ENCODE measurements at places on chromosomes 5 and 9. TPM values are rescaled to one million over a fixed set of nuclear protein-coding genes. Genes with fewer than 3 reads are reported as not detected.

DNA sequence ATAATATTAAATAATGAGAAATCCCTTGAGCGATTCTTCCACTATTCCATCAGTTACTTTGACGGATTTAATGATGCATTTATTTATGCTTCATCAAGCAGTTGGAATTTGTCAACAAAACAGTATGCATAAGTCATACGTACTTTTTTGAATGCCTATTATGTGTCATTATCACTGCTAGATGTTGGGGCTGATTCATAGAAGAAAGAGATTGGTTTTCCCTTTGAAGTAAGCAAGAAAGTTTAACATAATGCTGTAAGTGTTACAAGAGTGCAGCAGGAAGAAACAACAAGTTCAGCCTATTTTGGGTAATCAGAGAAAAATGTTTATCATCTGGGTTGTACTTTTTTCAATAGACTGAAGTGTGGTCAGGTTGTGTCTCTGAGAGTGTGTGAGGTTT lies 121.2 kb upstream of the RANBP3L start:
- H3K27me3 ChIP-seq = no peaks in the 10 kb centered on the region
- H3K27ac ChIP-seq = no peak overlapping the region
- H3K4me1 ChIP-seq = peaks cover 7% of the 10 kb centered on the region

DNA sequence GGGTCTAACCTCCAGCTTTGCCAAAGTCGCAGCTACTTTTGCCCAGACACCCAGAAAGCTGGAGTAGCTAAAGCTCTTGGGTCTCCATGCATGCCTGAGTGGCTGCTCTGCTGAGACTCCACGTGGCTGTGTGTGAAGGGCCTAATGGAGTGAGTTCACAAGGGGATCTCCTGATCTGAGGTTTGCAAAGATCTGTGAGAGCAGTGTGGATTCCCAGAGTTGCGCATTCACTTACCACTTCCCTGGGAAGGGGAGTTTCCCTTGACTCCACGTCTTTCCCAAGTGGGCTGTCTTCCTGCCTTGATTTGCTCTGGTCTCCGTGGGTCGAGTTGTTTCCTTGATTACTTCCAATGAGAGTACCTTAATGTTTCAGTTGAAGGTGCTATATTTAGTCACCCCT lies 17.6 kb upstream of the CDKN2B start:
- no peak overlapping the region for H3K4me3 ChIP-seq
- DNase-seq = no peak
- no peaks in the 10 kb centered on the region for H3K27me3 ChIP-seq
- no peaks in the 10 kb centered on the region for H3K36me3 ChIP-seq

The PCDHA1 gene
- total RNA-seq = 0.50 TPM

DNA sequence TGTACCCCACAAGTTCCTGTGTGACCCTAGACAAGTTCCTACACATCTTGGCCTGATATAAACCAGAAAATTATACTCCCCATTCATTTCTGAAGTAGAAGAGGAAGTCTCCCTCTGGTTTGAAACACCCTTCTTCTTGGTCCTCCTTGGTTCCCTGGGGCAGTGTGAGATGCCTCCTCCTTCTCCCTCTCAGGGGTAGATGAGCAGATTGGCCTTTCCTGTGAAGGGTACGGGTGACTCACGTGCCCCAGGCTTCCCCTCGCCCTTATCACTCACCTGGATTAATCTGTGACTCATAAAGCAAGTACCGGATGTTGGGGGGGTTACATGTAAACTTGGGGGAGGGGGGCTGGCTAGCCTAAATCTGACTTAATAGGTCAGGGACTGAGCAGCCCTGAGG lies 11.1 kb upstream of the AQP3 start:
- no peak overlapping the region for H3K4me3 ChIP-seq
- peaks cover 18% of the 10 kb centered on the region for H3K36me3 ChIP-seq
- no peak overlapping the region for H3K27ac ChIP-seq
- DNase-seq = no peak
- no peaks in the 10 kb centered on the region for H3K4me1 ChIP-seq

GRCh38 chr9:109118808-109119438 lies 824 bp downstream of the TMEM245 start:
- no peaks in the 10 kb centered on the region for H3K27me3 ChIP-seq
- H3K36me3 ChIP-seq = no peaks in the 10 kb centered on the region

- H3K27me3 ChIP-seq = no peaks in the 10 kb centered on the region
- no peaks in the 10 kb centered on the region for H3K4me1 ChIP-seq
- no peak overlapping the region for H3K27ac ChIP-seq
- H3K36me3 ChIP-seq = no peaks in the 10 kb centered on the region
- DNase-seq = no peak
These were observed 664.8 kb upstream of the ZNF608 start for GRCh38 chr5:125411071-125411743.

The COL15A1 gene
- 0.08 TPM for total RNA-seq

The FBP2 gene
- not detected for total RNA-seq

The CDK9 gene
- total RNA-seq = 87.5 TPM

The SHOC1 gene
- not detected for total RNA-seq

DNA sequence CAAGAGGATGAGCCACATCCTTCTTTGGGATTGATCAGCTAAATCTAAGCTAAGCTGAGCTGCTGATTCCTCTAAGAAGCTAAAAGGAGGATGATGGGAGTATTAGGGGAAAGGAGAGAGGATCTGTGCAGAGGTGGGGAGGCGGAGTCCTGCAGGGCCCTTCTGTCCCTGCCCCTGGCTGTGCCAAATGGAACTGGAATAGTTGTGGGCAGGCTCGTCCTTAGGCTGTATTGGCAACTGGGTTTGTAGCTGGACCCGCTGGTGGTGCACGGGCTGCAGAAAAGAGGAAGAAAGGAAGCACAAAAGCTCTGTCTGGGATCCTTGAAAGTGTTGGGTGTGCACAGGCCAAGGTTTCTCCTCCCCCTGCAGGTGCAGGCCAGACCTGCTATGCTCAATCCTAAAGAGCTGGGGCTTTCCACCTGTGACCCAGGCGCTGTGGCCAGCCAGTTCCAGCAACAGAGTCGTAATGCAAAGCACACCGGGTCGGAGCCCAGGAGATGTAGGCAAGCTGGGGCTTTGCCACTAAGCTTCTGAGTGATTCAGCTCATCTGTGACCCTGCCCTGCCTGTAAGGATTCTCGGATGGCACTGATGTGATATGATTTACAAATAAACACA lies 9.8 kb downstream of the CLTB start:
- no peaks in the 10 kb centered on the region for H3K4me1 ChIP-seq
- H3K4me3 ChIP-seq = no peak overlapping the region
- H3K36me3 ChIP-seq = no peaks in the 10 kb centered on the region

The GLIPR2 gene
- total RNA-seq = 7.9 TPM

DNA sequence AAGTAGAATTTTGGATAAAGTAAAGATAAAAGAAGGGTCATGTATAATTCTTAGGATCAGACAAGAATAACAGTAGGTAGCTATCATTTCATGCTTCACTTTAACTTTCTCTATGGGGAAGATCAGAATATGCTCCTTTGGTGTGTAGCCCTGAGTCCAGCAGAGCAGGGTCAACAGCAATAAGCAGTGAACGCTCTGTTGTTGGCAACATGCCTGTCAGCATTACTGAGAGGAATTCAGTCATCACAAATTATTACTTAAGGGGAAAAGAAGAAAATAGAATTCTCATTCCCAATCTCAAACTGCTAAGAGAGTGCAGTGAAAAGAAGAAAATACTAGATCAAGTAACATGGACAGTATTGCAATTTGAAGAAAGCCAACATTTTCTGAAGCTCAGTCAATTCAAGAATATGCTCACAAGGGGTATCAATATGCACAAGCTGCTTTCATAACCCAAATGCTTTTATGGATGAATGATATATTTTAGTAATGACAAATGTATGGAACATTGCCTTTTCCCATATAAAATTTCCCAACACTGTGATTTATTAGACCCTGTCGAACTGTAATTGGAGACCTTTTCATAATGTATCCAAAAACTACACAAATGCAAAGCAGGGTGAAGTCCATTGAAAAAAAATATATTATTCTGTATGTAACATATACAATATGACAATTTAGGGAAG lies 1359.4 kb downstream of the EFNA5 start:
- H3K4me3 ChIP-seq = no peak overlapping the region
- H3K27ac ChIP-seq = no peak overlapping the region
- H3K36me3 ChIP-seq = no peaks in the 10 kb centered on the region
- peaks cover 3% of the 10 kb centered on the region for H3K4me1 ChIP-seq
- no peaks in the 10 kb centered on the region for H3K27me3 ChIP-seq
- DNase-seq = no peak

The PCA3 gene
- total RNA-seq = not detected

GRCh38 chr5:6000867-6001266 lies 377.5 kb downstream of the MED10 start:
- H3K4me1 ChIP-seq = no peaks in the 10 kb centered on the region
- H3K27me3 ChIP-seq = no peaks in the 10 kb centered on the region
- H3K27ac ChIP-seq = no peak overlapping the region
- DNase-seq = no peak
- H3K36me3 ChIP-seq = no peaks in the 10 kb centered on the region

- DNase-seq = no peak
- no peak overlapping the region for H3K27ac ChIP-seq
- H3K4me1 ChIP-seq = no peaks in the 10 kb centered on the region
These were observed 49.2 kb downstream of the KCTD16 start for GRCh38 chr5:144219869-144220268.

DNA sequence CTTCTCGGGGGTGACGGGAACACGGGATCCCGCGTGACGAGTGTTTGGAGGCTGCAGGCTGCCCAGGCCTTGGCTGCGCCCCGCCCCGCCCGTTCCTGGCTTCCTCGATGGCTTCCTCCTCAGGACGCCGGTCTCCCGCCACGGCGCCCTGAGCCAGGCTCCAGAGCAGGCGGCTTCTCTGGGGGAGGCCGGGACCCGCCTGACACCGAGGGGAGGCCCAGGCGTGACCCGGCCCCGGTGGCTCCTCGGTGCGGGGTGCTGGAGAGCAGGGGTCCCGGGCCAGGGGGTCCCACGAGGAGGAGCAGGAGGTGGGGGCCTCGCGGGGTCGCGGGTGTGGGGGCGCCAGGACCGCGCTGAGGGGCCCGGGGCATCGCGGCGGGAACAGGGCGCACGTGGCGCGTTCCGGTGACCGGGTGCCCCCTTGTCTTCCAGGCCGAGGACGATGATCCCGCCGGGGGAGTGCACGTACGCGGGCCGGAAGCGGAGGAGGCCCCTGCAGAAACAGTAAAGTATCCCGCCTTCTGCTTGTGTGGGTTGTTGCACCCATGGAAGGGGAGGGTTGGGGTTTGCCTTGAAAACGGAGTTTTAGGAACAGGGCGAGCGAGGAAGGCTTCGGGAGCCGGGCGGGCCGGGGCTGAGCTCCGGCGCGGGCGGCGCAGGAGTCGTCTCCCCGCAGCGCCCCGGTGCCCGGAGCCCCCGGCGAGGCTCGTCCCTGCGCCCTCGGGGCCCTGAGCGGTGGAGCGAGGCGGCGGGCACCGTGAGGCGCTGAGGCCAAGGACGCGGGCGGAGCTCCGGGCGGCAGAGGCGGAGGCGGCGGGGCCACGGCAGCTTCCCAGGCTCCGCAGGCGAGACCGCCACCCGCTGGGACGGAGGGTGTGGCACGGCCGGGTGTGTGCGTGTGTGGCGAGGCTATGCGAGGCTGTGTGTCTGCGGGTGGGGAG lies 22.2 kb downstream of the AHRR start:
- peak overlapping the region; percentile 35 for H3K4me3 ChIP-seq
- peaks cover 18% of the 10 kb centered on the region for H3K27me3 ChIP-seq
- H3K36me3 ChIP-seq = no peaks in the 10 kb centered on the region

- peaks cover 79% of the 10 kb centered on the region for H3K27me3 ChIP-seq
- no peak for DNase-seq
- H3K27ac ChIP-seq = no peak overlapping the region
- peak overlapping the region; percentile 51 for H3K4me3 ChIP-seq
- H3K4me1 ChIP-seq = peaks cover 15% of the 10 kb centered on the region
- peaks cover 6% of the 10 kb centered on the region for H3K36me3 ChIP-seq
These were observed 4.8 kb downstream of the MCIDAS start for GRCh38 chr5:55222092-55222984.

- peak within 1 kb of the TSS; percentile 68 for H3K4me3 ChIP-seq
- no peak for DNase-seq
- no peak within 1 kb of the TSS for H3K27ac ChIP-seq
These were observed at the start of gene PROB1 for GRCh38 chr5:139394654-139395566. PROB1 (minus strand) TSS chr5:139395104; CDS start chr5:139395081, 23 bp downstream.

The DIPK1B gene
- total RNA-seq = 35.3 TPM

DNA sequence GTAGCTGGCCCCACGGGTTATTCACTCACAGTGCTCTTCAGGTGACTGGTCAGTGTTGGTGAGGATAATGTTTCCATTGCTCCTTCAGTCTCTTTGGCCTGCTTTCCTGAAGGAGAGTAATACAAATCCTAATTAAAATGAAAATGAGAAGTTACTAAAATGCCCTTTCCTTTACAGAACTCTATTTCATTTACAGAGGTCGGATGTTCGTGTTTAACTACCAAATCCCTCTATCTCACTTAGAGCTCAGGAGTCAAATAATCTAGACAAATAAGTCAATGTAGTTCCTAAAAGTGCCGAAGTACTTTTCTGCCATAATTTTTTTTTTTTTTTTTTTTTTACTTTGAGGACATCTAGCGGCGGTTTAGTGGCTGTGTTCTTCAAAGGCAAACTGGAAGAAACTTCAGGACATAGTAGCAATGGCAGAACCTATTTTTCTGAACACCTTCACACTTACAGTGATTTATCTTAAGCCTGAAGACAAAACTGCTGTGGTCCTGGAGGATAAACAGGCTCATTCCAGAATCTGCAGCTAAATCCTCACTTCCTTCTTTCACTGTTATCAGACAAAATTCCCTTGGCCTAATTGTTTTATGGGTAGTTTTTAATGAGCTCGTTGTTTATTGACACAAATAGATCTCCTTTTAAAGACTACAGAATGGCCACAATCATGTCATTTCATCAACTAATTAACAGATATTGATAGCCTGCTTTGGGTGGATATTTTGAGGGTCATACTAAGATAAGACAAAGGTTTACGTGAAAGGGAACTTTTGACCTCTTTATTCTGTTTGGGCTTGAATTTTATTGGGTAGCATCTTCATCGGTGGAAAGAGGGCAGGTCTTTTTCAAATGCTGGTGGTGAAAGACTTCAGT lies 207.6 kb upstream of the DMRTA1 start:
- H3K4me3 ChIP-seq = no peak overlapping the region
- no peaks in the 10 kb centered on the region for H3K4me1 ChIP-seq
- H3K27me3 ChIP-seq = no peaks in the 10 kb centered on the region
- DNase-seq = no peak

GRCh38 chr5:34412736-34413135 lies 243.4 kb upstream of the RAI14 start:
- no peak for DNase-seq
- H3K4me1 ChIP-seq = peaks cover 23% of the 10 kb centered on the region
- H3K27me3 ChIP-seq = no peaks in the 10 kb centered on the region
- peaks cover 9% of the 10 kb centered on the region for H3K36me3 ChIP-seq

- no peaks in the 10 kb centered on the region for H3K36me3 ChIP-seq
- no peak overlapping the region for H3K27ac ChIP-seq
- H3K4me3 ChIP-seq = no peak overlapping the region
- H3K27me3 ChIP-seq = no peaks in the 10 kb centered on the region
- no peak for DNase-seq
These were observed 75.3 kb downstream of the INSYN2B start for GRCh38 chr5:169905017-169905416.

- H3K4me1 ChIP-seq = peaks cover 18% of the 10 kb centered on the region
- H3K27ac ChIP-seq = no peak overlapping the region
- DNase-seq = no peak
- no peaks in the 10 kb centered on the region for H3K36me3 ChIP-seq
- H3K27me3 ChIP-seq = peaks cover 6% of the 10 kb centered on the region
These were observed 18.1 kb downstream of the CNTFR start for GRCh38 chr9:34571481-34571810.

The SLC6A19 gene
- not detected for total RNA-seq

Data from H1 (cell line).